Pulmonary artery endothelial cell (primary cell): ENCODE measurements at places on chromosomes 6 and 20.

- no peak for DNase-seq
Observed at GRCh38 chr6:26336355-26337198, 28.4 kb upstream of the BTN3A2 start.

DNA sequence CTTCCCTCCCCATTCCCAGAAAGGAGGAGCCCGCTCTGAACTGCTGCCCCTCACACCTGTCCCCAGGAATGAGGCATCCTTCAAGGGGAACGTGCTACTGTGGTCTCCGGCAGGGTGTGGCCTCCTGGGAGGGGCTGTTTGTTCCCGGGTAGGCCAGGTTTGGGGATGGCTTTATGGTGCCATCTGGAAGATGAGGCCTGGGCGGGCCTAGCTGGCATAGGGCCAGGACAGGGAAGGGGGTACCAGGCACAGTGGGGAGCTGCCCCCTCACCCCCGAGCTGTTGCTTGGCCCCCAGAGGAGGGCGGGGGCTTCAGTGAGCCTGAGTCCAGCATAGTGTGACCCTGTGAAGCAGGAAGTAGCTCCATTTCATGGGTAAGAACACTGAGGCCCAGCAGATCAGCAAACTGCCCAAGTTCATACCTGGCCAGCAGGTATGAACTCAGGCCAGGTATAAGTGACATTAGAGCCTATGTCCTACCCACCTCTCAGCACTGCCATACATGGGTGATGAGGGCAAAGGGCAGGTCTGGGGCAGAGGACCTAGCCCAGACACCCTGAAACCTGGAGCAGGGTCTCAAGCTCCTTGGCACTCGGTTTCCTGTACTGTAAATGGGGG, 17.5 kb upstream of the SPDEF start:
- no peak for DNase-seq

DNA sequence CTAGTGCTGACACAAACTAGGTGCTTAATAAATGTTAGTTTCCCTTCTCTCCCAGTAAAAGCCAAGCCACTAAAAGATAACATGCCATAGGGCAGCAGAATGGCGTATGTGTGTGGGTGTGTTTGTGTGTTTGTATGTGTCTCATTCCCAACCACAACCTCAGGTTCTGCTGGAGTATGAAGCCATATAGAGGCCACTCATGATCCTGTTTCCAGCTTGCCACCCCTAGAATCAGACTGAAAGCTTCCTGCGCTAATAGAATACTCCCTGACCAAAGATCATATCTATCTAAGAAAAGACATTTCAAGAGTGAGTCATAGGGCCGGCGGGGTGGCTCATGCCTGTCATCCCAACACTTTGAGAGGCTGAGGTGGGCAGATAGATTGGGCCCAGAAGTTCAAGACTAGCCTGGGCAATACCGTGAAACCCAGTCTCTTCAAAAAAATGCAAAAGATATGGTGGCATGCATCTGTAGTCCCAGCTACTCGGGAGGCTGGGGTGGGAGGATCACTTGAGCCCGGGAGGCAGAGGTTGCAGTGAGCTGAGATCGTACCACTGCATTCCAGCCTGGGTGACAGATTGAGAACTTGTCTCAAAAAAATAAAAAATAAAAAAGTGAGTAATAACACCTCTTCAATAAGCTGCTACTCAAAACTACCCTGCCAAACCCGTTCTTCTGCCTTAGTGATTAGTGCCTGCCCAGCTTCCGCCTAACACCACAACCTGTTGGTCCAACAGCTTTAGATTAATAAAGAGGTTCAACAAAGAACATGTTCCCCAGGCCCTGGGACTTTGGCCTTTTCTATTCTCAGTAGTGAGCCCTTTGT, 11.8 kb upstream of the SNRPC start:
- DNase-seq: no peak

DNA sequence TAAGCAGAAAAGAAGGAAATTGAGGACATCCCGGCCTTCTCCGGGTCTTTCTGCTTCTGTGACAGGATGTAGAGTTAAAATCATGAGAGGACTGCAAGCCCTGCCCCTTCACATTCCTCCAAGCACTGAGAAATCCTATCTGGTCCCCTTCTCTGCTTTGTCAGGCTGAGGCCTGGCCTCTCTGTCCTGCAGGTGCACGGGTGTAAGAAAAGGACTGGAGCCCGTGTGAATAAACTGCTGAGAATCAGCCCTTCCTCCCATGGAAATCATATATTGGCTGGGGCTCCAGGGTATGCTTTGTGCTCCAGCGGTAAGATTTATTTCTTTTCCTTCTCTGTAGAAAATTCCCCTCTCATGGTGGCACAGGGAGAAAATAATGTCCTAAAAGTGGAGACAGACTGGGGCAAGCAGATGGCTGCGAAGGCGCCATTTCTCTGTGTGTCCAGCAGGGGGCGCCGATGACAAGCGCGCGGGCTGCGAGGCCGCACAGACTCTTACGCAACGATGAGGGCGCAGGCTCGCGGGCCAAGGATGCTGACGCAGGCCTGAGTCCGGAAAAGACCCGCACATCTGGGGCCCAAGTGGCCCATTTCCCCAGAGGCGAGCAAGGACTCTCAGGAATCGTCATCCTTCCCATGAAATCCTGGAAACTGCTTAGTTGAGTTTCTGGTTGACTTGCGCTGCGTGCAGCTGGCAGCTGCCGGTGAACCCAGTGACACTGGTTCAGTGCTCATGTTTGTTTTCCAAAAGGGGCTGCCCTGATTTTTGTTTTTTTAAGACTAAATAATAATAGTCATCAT, 258.6 kb downstream of the ADGB start:
- peak; percentile 24 for DNase-seq

GRCh38 chr6:123821112-123821511, 17.4 kb downstream of the NKAIN2 start:
- DNase-seq: no peak

- DNase-seq: no peak
Observed at GRCh38 chr6:143961886-143962878, 45.9 kb downstream of the PLAGL1 start.

GRCh38 chr6:20976391-20976918, 442.2 kb downstream of the CDKAL1 start:
- no peak for DNase-seq

DNA sequence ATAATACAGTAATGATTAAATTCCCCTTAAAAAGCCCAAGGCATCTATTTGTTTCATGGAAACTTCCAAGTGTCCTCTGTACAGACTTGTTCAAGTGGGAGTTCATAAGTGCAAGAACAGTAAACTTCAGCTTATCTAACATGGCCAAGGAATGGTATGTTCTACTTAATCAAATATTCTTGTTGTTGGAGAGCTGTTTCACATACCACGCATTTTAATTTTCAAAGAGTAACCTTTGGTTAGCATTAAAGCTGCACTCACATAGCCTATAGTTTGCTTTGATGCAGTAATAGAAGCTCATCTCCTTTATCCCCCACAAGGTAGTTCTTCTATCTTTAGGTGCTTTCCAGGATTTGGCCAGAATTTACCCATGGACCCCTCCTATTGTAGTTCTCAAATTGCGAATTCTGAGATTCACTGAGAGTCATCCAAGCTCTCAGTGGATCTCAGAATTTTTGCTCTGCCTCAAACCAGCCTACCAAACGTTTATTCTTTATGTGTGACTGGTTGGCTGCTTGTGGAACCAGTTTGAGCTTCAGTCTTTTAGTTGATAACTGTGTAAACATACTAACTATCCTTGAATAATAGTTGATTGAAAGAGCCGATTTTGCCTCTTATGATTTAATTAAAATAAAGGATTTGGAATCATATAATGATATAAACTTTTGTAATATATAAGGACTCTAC, 668.0 kb upstream of the FLRT3 start:
- DNase-seq: no peak
